Stimulated activated CD4-positive, alpha-beta T cell treated with anti-CD3 and anti-CD28 coated beads, Interleukin-1b, Interleukin-23, amount 100 ng/mL, for 1 hour (primary cell): ENCODE measurements at places on chromosomes 12 and 14.

GRCh38 chr14:71317385-71318096 lies 410.3 kb downstream of the PCNX1 start:
- no peak for DNase-seq

GRCh38 chr12:108811411-108812180 lies 45.8 kb downstream of the SSH1 start:
- DNase-seq, result no peak

- no peak for DNase-seq
Measured at GRCh38 chr14:89845346-89845745, 109.2 kb downstream of the EFCAB11 start.

- no peak for DNase-seq
Measured at GRCh38 chr12:54221402-54221984, 32.7 kb upstream of the SMUG1 start.

- no peak for DNase-seq
Measured at GRCh38 chr14:60095781-60096450, 4.2 kb downstream of the PCNX4 start.

GRCh38 chr14:91152499-91152898 lies 38.6 kb downstream of the DGLUCY start:
- no peak for DNase-seq

- no peak for DNase-seq
Measured at GRCh38 chr12:121592320-121592719, 11.5 kb upstream of the KDM2B start.

GRCh38 chr12:43988838-43989560 lies 153.1 kb downstream of the TMEM117 start:
- no peak for DNase-seq

DNA sequence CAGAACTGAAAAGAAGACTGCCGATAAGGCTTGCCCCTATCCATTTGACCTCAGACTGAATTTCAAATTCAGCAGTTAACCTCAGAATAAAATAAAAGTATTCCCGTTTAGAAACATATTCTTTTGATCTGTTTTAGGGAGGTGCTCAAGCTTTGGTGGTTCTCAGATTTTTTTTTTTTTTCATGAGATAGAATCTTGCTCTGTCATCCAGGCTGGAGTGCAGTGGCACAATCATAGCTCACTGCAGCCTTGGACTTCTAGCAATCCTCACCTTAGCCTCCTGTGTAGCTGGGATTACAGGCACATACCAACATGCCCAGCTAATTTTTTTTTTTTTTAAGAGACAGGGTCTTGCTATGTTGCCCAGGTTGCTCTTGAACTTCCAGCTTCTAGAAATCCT lies 15.5 kb downstream of the AEBP2 start:
- no peak for DNase-seq

GRCh38 chr14:33254861-33255395 lies 316.2 kb downstream of the NPAS3 start:
- no peak for DNase-seq
